D721Med (cell line): ENCODE measurements at places on chromosomes 1 and 21.

GRCh38 chr1:205663286-205663936, 16.9 kb downstream of the SLC45A3 start:
- DNase-seq, result no peak

DNA sequence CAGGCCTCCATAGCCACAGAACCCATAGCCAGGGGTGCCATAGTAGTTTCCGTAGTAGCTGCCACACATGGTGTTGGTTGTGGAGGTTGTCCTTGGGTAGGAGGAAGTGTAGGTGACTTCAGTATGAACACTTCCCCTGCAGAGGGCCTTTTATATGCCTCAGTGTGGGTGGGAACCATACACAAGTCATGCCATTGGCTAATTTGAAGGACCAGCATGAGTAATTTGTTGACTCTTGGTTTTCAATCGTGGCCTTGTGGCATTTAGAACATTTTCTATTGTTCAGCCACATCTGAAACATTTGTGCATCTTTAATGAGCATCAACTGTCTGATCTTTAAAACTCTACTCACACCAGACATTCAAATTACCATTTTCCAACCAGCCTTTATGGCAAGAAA, at the start of gene KRTAP6-1:
Gene KRTAP6-1 (minus strand): TSS at position 95 of the 400 bp plus-strand sequence. CDS start 26 bp downstream, at position 69.
- no peak for DNase-seq

- no peak for DNase-seq
Observed at GRCh38 chr21:28883931-28884330, 108.7 kb downstream of the LTN1 start.

DNA sequence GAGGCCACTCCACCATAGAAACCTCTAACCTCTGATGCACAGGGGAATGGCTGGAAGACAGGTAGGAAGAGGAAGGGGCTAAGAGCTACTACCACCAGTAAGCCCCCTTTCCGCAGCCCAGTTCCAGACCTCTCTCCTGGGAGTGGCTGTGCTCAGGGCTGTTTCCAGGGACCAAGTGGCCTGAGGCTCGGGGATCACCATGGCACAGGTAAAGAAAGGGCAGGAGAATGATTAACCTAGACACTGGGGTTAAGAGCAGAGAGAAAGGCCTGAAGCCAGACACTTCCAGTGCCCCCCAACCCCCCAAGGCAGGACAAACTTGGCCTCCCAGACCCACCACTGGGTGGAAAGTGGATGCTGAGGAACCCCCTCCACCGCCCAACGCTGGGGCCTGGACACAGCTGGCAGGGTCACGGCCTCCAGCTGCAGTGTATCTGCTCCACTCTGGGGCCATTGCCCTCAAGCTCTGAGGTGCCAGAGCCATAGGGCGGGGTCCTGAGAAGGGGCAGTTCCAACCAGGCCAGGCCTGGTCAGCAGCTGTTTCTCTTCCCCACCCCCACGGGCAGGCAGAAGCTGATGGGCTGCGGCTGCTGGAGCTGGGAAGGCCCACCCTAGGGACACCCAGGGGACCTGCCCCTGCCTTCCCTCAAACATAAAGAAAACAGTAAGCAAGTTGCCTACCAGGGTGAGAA, 2.6 kb downstream of the TAGLN2 start:
- no peak for DNase-seq

DNA sequence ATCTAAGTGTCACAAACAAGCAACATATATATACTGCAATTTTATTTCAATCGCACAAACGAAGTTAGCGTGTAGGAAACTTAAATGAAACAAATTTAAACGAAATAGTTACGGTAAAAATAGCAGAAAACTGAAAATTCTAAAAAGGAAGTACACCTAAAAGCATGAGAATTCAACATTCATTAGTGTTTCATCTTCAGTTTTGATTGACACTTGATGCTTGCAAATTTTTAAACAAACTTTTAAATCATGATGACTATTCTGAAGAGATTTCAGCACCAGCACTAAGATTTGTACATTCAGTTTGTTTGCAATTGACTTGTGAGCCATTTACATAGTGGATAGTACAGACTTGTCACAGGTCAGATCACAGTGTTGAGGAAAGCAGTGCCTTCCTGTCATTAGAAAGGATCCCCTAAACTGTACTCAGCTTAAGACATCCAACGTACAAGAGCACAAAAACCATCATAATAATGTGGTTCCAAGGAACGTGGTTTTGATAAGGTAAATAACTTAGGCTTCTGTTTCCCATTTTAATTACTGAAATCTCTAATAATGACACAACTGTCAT, 67.0 kb upstream of the LBR start:
- DNase-seq, result no peak

DNA sequence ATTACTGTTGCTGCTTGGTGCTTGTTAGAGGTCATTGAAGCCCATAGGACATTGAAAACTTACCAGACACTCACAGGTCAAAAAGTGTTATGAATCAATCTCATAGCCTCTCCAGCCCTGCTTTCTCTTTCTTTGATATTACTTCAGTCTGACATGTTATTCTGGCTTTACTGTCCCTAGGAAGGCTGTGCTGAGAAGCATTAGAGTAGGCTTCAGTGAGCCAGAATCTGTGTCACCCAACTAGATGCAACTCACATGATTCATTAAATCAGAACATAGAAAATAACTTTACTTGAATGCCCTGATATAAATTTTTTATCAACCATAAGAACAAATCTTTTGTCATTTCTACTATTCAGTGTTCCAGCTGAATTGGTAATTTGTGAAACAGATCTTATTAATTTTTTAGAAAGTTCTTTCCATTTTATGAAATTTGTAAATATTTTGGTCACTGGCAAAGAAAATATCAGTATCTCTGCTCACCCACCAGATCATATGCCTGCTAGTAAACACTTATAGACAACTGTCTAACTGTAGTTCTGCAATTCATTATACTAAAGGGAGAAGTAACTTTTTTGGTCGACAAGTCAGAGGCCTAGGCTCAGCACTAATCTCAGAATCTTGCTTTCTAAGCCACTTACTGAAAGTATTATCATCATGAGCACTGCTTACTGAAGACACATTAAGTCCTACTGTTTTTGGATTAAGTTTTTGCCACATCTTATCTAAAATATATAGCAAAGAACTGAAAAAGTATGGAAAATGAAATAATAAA, 48.2 kb downstream of the RPAP2 start:
- DNase-seq, result no peak

- no peak for DNase-seq
Observed at GRCh38 chr1:83883979-83884378, 115.0 kb downstream of the TTLL7 start.
